Activated CD8-positive, alpha-beta memory T cell treated with anti-CD3 and anti-CD28 coated beads for 48 hours (primary cell): ENCODE measurements at places on chromosomes 3 and 15.

DNA sequence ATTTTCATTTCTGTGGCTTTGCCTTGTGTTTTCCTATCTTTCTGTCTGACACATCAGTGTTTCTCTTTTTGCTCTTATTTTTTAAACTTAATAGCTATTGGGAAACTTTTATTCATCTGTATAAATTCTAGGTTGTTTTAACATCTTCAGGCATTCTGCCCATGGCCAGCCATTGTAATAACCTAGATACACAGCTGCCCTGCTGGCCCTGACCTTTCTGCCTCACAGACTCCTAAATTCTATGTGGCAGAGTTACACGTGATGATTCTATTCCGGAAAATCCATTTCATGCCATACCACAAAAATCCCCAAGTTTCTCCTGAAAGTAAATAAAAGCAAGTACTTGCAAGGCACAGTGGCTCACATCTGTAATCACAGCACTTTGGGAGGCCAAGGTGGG, 150.1 kb downstream of the UACA start:
- no peak for DNase-seq

- no peak for DNase-seq
Observed at GRCh38 chr3:188169830-188170455, 16.0 kb downstream of the LPP start.

DNA sequence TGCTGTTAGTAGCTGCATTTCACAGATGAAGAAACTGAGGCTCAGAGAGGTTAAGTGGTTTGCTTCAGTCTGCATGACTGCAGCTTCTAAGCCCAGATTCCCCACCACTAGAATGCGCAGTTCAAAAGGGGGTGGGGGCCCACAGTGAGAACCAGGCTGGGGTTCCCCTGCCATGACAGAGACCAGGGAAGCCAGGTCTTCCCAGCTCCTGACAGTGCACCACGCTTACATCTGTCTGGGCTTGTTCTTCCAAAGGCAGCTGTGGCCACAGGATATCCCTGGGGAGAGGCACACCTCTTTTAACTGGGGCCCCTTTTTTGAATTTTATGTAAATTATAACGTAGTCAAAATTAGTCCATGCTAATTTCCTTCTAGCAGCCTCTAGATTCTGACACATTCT, 5.3 kb downstream of the PLEKHO2 start:
- DNase-seq = no peak

DNA sequence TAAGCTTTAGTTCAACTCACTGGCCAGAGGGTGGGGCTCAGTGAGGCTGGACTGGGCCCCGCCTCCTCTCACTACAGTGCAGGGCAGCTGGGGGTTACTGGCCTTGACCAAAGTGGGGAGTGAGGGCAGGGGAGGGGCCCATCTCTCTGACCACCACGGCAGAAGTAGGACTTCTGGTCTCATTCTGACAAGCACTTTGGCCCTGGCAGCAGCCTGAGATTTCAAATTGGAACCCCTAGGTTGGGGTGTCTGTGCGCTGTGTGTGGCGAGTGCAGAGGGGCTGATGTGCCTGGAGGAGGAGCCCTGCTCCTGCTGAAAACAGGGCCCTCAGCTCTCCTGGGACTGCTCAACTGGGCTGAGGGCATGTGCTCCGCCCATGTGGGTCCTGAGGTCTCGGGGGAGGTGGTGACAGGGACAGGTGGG, 60.3 kb upstream of the RPL32 start:
- DNase-seq = no peak

DNA sequence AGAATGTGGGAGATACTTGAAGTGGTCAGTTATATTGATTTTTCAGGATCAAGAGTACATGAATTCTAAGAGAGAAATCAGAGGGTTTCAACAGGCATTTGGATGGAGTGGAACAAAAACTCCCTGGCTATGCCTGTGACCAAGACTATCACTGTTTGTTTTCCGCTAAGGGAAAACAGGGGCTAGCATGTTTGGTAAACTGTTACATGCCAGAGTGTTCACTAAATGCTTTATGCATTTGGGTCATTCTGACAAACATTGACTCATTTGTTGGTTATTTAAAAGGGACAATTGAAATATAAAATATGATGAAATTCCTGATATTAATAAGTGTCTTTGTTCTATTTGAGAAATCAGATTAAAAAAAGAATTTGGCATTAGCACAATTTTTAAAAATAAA, 603.9 kb upstream of the KCNMB2 start:
- no peak for DNase-seq

GRCh38 chr3:130263708-130264107, 81.8 kb upstream of the COL6A5 start:
- no peak for DNase-seq

DNA sequence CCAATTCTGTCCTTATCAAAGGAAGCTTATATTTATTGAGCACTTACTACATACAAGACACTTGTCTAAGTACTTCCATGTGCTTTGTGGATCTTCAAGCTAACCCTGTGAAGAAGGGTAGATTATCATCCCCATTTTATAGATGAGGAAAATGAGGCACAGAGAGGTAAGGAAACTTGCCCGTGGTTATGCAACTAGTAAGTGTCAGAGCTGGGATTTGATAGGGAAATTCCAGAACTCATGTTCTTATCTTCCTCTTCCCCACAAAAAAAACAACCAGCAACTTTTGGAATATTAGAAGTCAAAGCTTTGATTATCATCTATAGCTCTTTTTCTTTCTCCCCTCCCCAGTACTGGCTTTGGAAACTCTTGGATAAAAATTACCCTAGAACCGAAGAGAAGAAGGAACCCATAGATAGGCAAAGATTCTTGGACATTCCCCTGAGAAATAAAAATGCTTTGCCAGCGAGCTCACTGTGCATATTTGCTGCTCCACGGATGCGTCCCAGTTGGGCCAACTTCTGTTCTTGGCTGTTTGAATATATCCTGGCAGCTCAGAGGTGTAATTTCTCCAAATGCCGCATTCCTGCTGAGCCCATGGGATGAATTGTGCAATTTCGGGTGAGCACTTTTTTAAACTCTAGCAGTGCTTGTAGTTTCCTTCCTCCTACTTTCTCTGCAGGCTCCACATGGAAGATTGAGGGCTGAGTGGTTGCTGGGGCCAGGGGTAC, 591.5 kb upstream of the CFAP20DC start:
- no peak for DNase-seq

- DNase-seq = no peak
Observed at GRCh38 chr3:49271047-49271446, 6.0 kb downstream of the C3orf62 start.

GRCh38 chr15:88896333-88897033, 1.1 kb upstream of the HAPLN3 start:
- DNase-seq = no peak

GRCh38 chr15:70857562-70858285, 3.8 kb upstream of the LARP6 start:
- DNase-seq = no peak

GRCh38 chr3:65020281-65021160, 332.7 kb upstream of the ADAMTS9 start:
- no peak for DNase-seq

DNA sequence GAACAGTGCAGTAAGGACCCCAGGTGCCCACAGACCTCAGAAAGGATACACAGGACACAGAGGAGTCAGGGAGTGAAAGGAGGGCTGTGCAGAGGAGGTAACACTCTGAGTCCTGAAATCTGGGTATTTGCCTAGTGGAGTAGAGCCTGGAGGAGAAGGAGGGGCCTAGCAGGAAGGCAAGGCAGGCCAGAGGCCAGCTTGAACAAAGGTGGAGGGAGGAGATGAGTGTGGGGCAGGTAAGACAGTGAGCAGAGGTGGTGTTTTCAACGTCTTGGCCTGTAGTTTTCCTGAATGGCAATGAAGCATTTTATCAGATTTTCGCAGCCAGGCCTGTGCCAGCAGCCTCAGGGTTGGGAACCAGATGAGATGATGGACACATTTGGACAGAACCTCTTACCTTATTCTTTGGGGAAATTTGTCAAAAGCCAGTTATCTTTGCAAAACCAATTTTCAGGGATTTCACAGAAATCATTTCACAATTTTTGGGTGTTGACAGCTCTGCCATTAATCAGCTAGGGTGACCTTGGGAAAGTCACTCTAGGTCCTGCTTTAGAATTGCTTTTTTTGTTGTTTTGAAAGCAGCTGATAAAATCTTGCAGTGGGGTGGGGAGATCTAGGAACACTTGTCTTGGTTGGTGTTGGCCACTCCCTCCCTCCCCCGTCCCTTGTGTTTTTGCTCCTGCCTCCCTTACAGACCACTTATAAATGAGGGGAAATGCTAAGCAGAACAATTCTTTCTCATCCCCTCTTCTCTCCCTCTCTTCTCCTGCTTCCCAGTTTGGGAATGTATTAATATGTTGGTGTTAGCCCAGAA, 38.4 kb downstream of the SPSB4 start:
- no peak for DNase-seq

- DNase-seq = no peak
Observed at GRCh38 chr3:38157595-38157994, 7.7 kb upstream of the OXSR1 start.

GRCh38 chr3:69088063-69088462, 3.3 kb downstream of the ARL6IP5 start:
- DNase-seq = no peak

GRCh38 chr15:41545218-41545617, 1.2 kb upstream of the RPAP1 start:
- no peak for DNase-seq

GRCh38 chr3:141454906-141455602, 31.8 kb upstream of the RASA2 start:
- no peak for DNase-seq

- no peak for DNase-seq
Observed at GRCh38 chr15:95869920-95870319, 460.6 kb upstream of the NR2F2 start.

- DNase-seq = no peak
Observed at GRCh38 chr3:11634081-11634635, 9.6 kb downstream of the VGLL4 start.

DNA sequence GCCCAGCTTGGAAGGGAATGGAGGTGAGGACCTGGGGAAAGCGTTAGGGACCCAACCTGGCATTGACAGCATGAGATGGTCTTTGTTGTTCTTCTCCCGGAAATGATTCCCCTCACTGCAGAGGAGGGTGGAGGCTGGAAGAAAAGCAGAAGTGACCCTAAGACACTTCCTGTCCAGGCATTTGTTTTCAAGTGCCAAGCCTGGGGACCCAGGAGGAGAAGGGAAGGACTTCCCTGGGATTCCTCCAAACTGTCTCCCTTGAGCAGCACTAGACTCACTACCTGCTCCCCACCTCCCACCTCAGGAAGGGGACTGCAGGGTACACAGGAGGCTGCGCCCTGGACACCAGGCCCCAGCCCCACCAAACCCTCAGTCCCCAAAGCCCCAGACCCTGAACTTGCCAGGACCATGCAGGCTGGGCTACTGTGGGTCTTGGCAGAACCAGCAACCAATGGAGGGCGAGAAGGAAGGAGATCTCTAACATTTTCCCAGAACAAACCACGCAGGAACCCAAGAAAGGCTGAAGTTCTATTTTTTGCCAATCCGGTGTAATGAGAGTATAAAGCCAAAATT, 9.8 kb upstream of the VIPR1 start:
- no peak for DNase-seq

- no peak for DNase-seq
Observed at GRCh38 chr15:73845507-73845906, 27.9 kb upstream of the TBC1D21 start.

GRCh38 chr15:59366333-59367021, 6.2 kb downstream of the MYO1E start:
- no peak for DNase-seq

GRCh38 chr3:23288286-23288685, 85.2 kb downstream of the UBE2E2 start:
- no peak for DNase-seq

DNA sequence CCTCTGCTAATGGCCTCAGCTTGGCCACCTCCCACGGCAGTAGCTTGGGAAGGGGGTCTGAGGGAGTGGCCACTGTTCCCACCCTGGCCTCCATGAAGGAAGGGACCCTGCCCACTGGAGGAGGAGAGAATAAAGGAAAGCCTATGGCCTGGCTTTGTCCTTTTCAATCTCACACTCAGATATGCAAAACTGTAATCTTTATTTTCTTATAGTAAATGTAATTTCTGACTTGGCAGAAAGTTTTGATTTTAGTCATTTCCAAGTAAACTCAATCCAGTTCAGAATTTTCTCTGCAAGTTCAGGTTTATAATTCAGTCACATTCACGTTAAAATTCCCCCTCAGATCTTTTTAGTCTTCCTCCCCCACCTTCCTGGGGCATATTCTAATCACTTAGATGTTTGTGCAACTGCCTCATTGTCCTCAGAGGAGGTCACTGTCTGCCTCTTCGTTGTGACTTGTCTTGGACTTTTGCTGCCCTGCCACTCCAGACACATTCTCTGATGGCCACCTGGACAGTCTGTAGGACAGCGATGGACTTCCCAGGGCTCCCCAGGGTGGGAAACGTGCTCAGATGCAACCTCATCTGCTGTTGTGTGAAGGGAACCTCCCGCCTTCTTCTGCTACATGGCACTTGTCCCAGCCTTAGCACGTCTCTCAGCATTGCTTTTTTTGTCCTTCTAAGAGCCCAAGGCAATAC, 222.8 kb upstream of the TBL1XR1 start:
- DNase-seq = no peak

DNA sequence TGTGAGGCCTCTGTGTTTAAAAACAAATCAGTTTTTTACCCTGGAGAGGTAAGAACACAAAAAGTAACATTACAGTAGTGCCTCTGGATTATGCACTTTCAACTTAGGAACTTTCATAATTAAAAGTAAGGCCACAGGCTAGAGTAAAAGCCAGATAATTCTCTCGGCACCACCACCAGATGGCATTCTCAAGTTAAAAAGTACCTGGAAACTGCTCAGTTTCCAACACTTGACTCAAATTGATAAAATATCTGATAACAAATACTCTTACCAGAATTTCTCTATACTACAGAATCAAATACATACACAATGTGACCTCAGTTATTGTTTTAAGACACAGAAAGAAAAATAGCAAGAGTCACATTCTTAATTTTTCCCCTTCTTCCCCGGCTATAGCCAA, 19.9 kb downstream of the SPICE1 start:
- DNase-seq = no peak

- no peak for DNase-seq
Observed at GRCh38 chr3:40725031-40725430, 200.3 kb downstream of the ZNF621 start.
